Astrocyte of the hippocampus (primary cell): ENCODE measurements at places on chromosomes 5 and 9.

DNA sequence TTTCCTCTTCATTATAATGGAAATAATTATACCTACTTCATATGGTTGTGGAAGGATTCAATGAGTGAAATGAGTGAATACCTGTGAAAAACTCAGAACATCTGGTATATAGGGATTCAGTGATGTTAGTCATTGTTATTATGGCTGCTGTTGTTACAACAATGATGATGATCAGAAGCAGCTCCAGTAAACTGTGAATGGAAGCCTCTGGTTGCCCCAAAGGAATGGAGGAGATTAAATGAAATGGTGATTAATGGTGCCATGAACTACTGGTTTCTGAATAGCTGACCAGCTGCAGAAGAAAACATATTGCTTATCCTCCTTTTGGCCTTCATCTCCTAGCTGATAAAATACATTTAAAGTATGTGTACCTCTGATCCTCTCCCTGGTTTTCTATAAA is 372.0 kb downstream of the ARHGEF28 start:
- no peak for DNase-seq

DNA sequence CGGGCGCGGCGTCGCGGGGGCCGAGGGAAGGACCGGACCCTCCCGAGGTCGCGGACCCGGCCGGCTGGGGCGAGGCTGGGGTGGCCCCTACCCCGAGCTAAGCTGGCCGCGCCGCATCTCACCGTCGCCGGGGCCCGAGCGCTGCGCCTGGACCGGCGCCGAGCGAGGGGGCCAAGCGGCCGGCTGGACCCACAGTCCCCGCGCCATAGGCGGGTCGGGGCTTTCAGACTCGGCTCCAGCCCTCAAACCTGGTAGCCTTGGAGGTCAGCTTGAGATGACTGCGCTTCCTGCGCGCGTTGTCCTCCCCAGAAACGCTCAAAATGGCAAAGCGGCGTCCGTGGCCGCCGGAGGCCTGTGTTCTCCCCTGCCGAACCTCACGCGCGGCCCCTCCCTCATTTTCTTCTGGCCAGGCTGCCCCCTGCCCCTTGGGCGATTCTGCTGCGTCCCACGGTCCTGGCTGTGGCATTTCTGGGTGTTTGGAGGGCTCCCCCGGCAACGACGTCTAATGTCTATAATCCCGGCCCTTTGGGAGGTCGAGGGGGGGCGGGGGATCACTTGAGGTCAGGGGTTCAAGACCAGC is 8.7 kb upstream of the GRIN1 start:
- no peak for DNase-seq

DNA sequence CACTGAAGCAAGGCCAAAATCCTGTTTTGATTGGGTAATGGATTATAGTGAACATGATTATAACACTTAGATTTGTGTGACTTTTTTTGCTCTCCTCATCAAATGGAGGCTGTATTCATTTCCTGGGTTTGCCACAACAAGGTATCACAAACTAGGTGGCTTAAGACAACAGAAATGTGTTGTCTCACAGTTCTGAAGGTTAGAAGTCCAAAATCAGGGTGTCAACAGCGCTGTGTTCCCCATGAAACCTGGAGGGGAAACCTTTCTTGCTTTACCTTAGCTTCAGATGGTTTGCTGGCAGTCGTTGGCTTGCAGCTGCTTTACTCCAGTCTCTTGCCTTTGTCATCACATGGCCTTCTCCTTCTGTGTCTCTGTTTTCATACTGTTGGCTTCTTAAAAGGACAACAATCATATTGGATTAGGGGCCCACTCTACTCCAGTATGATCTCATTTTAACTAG is 32.4 kb downstream of the CDC42SE2 start:
- DNase-seq: no peak

DNA sequence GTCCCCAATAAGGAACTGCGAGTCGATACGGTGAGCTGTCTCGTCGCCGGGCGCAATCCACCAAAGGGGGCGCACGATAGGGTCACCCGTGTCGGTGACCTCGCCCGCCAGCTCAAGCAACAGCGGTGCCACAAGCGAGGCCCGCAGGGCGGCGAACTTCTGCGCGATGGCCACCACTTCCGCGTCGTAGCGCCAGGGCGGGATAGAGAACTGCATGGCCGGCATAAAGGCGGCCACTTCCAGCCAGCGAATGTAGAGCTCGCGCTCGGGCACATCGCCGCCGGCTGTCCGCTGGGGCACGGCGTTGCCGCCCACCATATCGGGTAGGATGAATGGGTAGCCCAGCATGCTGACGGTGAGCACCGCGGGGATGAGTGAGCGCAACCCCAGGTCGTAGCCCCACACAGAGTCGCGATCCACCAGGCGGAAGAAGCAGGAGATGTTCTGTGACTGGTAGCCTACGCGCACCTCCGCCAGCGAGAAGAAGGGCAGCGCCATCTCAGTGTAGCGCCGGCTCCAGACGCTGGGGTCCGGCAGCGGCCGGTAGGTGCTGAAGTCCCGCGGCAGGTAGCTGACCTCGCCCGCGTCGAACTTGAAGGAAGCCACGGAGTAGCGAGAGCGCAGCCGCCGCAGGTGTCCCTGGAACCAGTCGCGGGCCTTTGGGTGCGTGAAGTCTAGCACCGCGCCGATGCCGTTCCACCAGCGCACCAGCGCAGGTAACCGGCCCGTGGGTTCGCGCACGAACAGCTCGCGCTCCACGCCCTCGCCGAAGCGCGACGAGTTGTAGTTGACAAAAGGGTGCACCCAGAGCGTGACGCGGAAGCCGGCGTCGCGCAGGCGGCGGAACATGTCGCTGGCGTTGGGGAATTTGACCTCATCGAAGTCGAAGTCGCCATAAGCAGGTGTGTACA is 5.5 kb downstream of the MYORG start:
- no peak for DNase-seq

DNA sequence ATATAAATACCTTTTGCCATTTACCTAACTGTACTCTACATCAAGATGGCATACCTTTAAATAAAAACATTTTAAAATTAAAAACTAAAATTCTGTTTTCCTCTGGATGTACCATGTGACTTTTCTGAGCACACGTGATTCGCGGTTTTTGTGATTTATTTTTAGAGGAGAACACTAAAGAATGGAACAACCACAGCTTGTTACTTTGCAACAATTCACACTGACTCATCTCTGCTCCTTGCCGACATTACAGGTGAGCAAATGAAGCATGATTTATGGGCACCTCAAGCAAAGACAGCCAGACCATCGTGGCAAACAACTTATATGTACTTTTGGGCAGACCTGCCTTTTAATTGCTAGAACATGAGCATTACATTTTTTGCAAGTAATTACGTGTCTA is 61.3 kb downstream of the GDA start:
- DNase-seq: no peak

DNA sequence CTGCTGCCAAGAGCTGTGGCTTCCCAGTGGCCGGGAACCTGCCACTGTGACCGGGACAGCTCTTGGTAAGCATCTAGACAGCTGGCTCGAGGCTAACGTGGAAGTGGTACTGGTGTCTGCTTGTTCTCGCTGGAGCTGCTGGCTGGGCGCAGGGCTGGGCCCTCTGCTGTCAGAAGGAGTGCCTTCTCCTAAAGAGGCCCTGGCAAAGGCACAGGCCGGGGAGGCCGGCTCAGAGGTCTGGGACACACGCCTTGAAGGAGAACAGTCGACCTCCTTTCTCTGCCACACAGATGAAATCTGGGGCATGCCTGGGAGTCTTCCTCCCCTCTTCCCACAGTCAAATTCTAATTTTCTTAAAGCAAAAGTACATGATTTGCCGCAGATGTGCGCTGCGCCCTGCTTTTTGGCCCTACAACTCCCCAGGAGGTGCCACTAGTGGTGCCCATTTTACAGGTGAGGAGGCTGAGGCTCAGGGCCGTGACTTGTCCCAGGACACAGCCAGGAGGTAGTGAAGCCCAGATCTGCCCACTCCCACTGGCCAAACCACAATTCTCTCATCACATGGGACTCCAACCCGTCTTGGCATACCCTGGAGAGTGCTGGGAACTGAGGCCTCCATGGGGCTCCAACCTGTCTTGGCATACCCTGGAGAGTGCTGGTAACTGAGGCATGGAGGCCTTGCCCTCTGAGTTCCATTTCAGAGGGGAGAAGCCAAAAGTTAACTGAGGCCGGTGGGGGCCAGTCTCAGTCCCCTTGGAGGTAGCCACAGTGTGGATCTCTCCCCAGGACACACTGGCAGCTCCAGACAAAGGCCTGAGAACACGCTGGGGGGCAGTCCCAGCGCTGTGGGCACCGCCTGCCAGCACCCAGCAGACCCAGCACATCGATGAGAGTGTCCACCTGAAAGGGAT is 12.0 kb upstream of the RXRA start:
- DNase-seq: no peak

DNA sequence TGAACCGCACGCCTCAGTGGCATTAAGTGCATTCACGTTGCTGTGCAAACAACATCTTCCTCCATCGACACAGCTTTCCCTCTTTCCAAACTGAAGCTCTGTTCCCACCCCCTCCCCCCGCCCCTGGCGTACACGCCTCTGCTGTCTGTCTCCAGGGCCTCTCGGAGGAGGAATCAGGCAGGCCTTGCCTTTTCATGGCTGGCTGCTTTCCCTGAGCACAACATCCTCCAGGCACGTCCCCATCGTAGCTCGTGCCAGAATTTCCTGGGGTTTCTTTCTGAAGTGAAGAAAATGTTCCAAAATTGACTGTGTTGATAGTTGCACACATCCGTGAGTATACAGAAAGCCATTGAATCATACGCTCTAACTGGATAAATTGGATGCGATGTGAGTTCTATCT is 22.3 kb upstream of the TMEM250 start:
- peak; percentile 25 for DNase-seq

- no peak for DNase-seq
Observed at GRCh38 chr9:127847178-127847510, 7.3 kb downstream of the ENG start.

DNA sequence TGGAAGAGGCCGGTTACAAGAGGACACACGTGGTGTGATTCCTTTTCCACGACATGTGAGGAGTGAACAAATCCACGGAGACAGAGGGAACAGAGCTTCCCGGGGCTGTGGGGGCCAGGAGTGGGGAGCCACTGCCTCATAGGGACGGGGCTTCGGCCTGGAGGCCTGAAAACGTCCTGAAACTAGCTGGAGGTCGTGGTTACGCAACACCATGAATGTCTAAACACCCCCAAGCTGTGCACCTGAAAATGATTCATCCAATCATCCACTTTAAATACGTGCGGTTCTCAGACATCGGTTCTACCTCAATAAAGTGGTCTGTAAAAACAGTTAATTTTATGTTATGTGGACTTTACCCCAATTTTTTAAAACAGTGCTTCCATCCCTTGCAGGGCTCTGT is 65.3 kb upstream of the PPP1R26 start:
- no peak for DNase-seq

DNA sequence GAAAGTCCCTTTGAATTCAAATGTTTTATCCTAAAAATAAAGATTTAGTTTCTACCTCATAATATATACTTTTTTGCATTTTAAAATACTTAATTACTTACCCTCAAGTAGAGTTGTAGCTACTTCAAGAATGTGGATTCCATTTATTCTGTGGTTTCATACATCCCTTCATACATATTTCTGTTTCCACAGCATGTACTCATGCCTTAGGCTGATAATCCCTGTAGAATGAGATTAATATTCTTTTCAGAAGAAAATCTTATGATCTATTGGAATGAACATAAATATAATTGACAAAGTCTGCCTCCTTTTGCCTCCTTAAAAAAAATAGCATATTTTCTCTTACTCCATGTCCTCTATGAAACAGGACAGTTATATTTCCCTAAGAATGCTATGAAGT is 465.7 kb downstream of the DTWD2 start:
- no peak for DNase-seq
